ENCODE measurements at places on chromosomes 3 and 15.

GRCh38 chr3:134367869-134368750 lies 6.1 kb downstream of the AMOTL2 start:
- no peak for DNase-seq

- DNase-seq: no peak
These were observed 28.8 kb downstream of the ARRDC4 start for GRCh38 chr15:97989299-97989698.

DNA sequence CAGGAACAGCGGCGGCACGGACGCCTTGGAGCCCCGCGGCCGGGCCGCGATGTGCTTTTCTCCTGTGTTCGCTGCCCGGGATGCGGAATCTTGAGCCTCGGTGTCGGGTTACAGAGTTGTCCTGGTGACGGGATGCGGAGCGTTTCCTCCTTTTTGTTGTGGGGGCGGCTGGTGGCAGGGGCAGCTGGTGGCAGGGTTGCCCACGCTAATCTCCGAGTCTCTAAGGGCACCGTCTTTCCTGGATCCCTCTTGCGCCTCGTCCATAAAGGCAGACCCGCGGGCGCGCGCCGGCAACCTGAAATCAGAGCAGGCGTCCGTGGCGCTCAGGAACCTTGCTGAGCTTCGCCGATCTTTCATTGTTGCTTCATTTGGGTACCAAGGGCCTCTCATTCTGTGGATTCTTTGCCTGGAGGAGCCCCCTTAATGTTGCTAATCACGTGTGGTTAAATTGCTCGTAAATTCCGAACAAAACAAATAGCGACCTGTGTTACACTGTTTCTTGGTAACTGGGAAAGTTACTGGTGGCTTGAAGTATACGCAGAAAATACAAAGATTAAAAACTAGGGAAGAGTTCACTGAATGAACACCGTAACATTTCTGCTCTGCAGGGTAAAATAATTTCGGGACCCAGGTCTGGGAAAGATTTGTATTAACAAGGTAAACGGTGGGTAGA lies 844 bp upstream of the PFN2 start:
- DNase-seq: peak; percentile 14

DNA sequence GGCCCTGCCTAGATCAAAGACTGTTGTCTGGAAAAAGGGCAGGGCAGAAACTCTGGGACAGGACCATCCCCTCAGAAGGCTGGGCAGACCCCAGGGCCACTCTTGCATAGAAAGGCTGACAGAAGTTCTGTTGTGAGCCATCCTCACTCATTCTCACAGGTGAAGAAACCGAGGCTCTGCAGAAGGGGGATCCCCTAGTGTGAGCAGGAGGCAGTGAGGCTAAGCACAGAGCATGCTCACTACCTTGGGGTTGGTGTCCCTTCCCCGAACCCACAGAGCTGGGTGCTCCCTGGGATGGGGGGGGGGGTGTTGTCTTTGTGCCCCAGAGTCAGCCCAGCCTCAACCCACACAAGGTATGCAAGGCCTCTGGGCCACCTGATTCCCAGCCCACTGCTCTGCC lies 50.9 kb upstream of the TMEM115 start:
- DNase-seq: no peak

- no peak for DNase-seq
These were observed 551 bp downstream of the DNAJC13 start for GRCh38 chr3:132417695-132418411.

DNA sequence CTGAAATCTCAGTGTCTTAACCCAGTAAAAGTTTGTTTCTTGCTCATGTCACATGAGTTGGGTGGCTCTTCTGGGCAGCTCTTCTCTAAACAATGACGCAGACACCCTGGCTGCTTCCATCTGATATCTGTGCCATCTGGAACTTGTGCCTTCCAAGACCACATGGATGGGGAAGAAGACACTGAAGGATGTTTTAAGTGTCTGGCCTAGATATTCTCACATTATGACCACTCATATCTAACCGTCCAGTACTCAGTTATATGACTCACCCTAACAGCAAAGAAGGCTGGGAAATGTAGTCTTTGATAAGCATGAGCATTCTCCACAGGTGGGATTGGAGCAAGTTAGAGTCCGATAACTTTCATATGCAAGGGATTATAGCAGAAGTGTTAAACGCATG lies 66.4 kb downstream of the RYR3 start:
- no peak for DNase-seq

DNA sequence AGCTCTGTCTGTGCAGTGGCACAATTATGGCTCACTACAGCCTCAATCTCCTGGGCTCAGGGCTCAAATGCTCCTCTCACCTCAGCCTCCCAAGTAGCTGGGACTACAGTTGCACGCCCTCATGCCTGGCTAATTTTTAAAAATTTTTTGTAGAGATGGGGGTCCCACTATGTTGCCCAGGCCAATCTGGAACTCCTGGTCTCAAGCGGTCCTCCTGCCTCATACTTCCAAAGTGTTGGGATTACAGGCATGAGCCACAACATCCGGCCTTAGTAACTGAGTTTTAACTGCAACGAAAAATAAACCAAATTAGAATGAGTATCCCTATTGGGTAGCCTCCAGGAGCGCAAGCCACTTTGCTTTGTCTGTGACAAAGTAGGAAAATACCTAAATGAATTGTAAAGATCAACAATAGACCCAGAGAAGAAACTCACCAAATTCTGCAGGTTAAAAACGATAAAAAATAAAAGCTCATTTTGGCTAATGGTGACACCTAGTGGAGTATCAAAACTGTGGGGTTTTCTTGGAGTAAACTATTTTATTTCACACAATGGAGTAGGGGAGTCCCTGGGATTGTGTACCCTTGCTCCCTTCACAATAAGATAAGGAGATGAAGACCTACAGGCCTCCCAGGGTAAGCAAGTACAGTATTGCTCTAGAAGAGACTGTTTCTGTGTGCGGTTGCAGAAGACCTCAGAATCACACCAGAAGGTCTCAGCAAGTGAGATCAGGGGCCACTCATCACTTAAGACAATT lies 21.0 kb upstream of the CA12 start:
- no peak for DNase-seq

DNA sequence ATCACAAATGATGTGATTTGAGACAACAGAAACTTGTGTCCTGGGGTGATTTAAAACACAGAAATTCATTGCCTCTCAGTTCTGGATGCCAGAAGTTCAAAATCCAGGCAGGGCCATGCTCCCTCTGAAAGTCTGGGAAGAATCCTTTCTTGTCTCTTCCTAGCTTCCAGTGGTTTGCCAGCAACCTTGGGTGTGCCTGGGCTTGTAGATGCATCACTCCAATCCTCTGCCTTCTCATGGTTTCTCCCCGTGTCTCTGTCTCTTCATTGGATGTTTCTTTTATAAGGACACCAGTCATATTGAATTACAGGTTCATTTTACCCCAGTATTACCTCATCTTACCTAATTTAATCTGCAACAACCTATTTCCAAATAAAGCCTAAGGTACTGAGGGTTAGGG lies 16.7 kb downstream of the ZPLD1 start:
- no peak for DNase-seq

- DNase-seq: no peak
These were observed 74.9 kb downstream of the RAD18 start for GRCh38 chr3:8888301-8888915.

GRCh38 chr3:193894121-193894863 lies 241.7 kb upstream of the HES1 start:
- no peak for DNase-seq

DNA sequence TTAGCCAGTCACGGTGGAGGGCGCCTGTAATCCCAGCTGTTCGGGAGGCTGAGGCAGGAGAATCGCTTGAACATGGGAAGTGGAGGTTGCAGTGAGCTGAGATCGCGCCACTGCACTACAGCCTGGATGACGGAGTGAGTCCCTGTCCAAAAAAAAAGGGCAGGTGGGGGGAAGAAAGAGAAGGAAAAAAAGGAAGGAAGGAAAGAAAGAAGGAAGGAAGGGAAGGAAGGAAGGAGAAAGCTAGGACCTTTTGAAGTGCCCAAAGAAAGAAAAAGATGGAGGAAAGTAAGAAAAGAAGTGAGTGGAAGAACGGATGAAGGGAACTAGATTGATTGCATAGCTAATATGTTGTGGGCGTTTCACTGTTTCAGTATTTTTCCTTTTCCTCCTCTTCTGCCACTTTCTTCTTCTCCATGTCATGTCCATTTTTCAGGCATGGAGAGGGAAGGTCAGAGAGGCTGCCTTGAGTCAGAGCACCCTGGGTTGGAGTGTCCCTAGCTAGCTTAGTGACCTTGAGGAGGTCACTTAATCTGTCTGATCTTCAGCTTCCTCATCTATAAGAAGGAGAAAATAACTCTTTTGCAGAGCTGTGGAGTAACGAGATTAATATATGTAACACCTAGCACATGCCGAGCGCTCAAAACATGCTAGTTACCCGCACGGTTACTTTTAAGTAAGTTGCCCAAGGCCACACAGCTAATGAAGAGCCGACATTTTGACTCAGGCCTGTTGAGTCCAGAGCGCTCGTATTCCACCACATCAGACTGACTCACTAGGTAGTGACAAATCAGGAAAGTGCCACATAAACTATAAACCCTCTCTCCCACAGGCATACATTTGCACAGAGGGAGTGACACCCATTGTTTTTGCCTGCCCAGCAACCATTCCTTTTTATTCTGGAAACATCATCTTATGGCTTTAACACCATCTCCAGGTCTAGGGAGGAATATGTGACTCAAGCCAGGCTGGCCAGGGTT lies 42.2 kb downstream of the BHLHE40 start:
- peak; percentile 47 for DNase-seq

DNA sequence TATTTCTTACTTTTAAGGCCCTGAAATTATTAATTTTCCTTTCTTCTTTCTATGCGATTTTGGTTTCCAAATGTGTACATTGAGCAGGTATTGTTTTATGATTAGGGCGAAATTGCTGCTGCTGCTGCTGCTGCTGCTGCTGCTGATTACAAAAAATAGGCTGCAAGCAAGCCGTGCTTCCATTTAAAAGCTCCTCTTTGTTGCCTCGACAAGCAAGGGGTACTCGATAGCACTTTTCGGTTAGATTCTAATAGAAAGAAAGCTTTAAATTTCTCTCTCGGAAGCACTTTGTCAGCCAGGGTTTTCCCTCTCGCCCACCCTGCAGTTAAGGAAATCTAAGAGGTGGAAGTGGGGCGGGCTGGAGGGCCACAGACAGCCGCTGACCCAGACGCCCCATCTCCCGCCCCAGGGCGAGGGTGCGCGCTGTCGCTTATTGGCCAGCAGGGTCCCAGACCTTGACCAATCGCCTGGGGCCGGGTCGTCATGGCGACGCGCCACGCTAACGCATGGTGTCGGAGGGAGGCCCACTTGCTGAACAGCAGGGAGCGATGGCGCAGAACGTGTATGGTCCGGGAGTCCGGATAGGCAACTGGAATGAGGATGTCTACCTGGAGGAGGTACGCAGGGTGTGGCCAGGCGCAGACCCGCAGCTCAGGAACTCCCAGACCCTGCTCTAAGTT lies at the start of gene CFAP161:
CFAP161 (plus strand) TSS at position 489 of the 680 bp plus-strand sequence; CDS start at position 549, 60 bp downstream.
- DNase-seq: no peak

GRCh38 chr3:7205962-7206361 lies 345.0 kb downstream of the GRM7 start:
- DNase-seq: no peak

- no peak for DNase-seq
These were observed 1264.4 kb downstream of the ZPLD1 start for GRCh38 chr3:103699228-103699627.

DNA sequence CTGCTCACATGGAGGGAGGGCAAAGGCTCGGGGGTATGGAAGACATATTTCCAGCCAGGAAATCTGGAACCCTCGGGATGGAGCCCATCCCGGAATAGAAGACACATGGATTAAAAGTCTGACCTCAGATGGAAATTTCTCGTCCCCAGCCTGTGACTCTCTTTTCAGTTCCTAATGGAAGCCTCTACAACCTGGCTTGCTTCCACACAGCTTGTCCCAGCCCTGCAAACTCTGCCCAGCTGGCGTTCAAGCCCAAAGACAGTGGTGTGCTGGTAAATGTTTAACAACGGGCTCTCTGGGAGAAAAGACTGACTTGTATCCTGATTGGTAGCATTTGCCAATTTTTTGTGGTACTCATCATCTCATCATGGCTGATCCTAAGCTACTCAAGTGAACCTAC lies 35.6 kb upstream of the TLE3 start:
- DNase-seq: no peak

- no peak for DNase-seq
These were observed 10.1 kb downstream of the USP3 start for GRCh38 chr15:63514531-63514943.

- no peak for DNase-seq
These were observed 34.0 kb upstream of the LEKR1 start for GRCh38 chr3:156792114-156792513.

DNA sequence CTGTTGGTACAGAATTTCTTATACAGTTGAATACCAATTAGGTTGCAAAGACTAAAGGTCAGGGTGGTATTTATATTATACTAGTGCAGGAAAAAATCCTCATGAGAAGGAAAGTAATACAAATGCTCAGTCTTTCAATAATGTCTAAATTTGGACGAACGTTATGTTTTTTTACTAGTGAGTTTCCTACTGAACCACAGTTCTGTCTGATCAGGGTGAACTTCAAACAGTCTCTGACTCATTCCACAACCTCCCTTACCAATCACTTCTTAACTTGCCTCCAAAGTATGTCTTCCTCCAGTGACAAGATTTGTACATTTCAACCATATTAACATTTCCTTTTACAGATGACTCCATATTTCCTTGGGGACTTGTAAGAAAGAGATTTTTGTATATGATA lies 3.4 kb downstream of the TMEM212 start:
- DNase-seq: no peak

- DNase-seq: no peak
These were observed 9.2 kb upstream of the SIN3A start for GRCh38 chr15:75460646-75461045.

Measured in glomerular endothelial cell (primary cell).